Lower leg skin (tissue), 4 donors: ENCODE measurements at places on chromosomes 6 and 20. TPM values are rescaled to one million over a fixed set of nuclear protein-coding genes. Genes with fewer than 3 reads are reported as not detected.

DNA sequence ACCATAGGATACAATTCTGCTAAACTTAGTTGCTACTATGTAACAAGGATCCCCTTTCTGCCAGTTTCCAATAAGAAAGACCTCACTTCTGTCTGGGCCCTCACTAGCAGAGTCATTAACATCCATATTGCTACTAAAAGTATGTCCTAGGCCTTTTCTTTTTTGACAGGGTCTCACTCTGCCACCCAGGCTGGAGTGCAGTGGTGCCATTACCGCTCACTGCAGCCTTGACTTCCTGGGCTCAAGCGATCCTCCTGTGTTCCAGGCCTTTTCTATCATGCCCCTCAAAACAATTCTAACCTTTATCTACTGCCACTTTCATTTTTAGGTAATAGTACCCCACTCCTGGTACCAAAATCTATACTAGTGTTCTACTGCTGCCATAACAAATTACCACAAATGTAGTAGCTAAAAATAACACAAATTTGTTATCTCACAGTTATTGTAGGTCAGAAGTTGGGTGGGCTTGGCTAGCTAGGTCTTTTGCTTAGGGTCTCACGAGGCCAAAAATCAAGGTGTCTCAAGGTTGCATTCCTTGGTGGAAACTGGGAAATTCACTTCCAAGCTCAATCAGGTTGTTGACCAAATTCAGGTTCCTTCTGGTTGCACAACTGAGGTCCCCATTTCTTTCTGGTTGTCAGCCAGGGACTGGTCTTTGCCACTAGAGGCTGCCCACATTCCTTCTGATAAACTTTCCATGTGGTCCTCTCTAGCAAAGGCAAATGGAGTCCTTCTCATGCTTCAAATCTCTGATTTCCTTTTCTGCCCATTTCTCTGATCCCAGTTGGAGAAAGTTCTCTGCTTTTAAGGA, 3.0 kb downstream of the CSNK2A1 start:
- DNase-seq = no peak

- peak; percentile 94 for DNase-seq
Measured at GRCh38 chr6:137240168-137240567, 21.0 kb upstream of the IFNGR1 start.

DNA sequence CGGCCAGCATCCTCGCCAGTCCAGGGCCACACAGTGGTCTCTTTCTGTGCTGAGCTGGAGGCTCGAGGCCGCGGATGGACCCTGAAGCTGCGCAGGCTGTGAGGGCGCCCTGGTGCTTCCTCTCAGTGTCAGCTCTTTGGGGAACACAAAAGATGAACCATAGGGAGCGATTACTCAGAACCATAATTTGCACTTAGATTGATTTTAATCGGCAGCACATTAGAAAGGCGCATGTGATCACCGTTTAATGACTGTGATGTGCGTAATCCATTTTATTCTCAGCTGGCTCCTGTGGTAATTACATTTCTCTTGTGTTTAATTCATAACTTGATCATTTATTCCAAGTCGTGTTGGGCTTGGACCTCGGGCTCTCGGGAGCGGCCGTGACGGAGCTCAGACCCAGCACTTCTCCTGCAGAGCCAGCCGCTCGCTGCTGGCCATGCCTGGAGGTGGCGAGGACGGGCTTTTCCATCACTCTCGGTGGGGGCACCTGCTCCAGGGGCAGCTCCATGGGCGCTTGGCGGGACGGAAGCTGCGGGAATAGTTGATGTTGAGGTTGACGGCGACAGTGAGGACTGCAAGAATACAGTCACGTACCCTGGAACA, 25.6 kb upstream of the NTSR1 start:
- DNase-seq = no peak

DNA sequence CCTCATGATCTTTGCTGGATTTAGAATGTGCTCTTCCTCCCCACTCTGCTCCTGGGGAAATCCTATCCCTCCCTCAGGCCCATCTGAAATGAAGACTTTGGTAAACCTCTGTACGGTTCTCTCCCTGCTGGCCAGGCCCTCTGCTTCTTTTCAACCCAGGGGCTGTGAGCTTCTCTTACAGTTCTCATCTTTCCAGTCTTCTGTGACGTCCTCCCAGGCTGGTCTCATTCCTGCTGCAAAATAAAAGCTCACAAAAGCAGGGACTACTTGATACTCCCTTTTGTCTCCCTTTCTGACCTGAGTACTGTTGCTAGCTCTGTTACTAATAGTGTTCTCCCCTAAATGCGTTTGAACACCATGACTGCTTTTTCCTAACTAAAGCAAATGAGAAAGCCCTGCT, 46.3 kb downstream of the UNC5CL start:
- DNase-seq = no peak

- no peak for DNase-seq
Measured at GRCh38 chr6:2876210-2877056, 26.7 kb downstream of the SERPINB9 start.

GRCh38 chr6:82750556-82750955, 315.1 kb downstream of the UBE3D start:
- DNase-seq = no peak

GRCh38 chr6:112087916-112088315, 525 bp downstream of the FAM229B start:
- DNase-seq = no peak

WFDC10B gene
- not detected for total RNA-seq

ADGRF4 gene
- 58.8 TPM for total RNA-seq

LHFPL5 gene
- not detected for total RNA-seq

KCNS1 gene
- total RNA-seq = 2.3 TPM

HSD17B8 gene
- total RNA-seq = 39.3 TPM
